ENCODE measurements at places on chromosomes 1 and 21.

GRCh38 chr1:74613894-74614293 is 59.7 kb downstream of the ERICH3 start:
- DNase-seq = no peak

- no peak for DNase-seq
Observed at GRCh38 chr1:106753066-106753465, 303.4 kb upstream of the PRMT6 start.

DNA sequence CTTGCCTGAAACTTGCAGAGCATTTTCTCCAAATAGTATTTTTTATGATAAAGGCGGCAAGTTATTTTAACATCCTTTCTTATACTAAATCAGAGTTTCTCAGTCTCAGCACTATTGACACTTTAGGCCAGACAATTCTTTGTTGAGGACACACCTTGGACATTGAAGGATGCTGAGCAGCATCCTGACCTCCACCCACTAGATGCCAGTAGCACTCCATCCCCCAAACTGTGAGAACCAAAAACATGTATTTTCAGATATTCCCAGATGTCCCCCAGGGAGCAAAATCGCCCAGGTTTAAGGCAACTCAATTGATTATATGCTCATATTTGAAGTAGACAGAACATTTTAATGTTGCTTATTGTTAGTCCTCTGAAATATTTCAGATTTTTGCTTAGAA is 299.4 kb downstream of the ZP4 start:
- DNase-seq = no peak

GRCh38 chr1:204126386-204126785 is 25.5 kb downstream of the ETNK2 start:
- no peak for DNase-seq

- DNase-seq = no peak
Observed at GRCh38 chr1:39757501-39757900, 13.6 kb downstream of the OXCT2 start.

- DNase-seq = no peak
Observed at GRCh38 chr1:25621876-25622275, 5.3 kb downstream of the MAN1C1 start.

GRCh38 chr1:240322943-240323342 is 231.3 kb downstream of the FMN2 start:
- no peak for DNase-seq

GRCh38 chr1:231159963-231160761 is 1.7 kb upstream of the TRIM67 start:
- no peak for DNase-seq

DNA sequence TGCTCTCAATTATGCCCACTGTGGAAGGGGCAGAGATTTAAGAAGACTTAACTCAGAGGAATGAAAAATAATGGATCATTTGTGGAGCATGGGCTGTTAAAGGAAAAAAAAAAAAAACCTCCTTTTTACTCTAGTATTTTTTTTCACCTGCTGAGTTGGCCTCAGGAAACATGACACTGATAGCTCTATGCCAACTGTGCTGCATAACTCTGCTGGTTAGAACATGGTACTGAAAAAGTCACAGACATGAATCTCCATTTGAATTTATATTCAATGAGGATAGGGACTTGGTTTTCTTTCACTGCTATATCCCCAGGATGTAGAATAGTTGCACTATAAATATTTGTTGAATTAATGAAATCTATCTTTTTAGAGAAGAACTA is 86.1 kb upstream of the KIAA0040 start:
- no peak for DNase-seq

DNA sequence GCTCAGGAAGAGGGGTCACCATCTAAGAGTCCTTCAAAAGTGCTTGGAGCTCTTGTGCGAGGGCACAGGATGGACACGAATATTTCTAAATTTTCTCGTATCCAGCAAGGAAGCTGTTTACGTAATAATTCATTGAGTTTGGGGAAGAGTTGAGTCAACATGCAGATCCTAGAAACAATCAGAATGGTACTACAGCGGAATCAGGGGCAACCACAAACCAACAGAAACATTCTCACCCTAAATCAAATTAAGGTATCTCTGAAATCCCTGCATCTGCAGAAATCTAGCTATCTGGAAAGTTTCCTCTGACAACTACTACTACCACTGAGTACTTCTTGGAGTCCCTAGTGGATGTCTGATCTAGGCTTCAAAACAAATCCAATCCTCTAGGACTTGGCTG is 352.4 kb downstream of the LTN1 start:
- no peak for DNase-seq

DNA sequence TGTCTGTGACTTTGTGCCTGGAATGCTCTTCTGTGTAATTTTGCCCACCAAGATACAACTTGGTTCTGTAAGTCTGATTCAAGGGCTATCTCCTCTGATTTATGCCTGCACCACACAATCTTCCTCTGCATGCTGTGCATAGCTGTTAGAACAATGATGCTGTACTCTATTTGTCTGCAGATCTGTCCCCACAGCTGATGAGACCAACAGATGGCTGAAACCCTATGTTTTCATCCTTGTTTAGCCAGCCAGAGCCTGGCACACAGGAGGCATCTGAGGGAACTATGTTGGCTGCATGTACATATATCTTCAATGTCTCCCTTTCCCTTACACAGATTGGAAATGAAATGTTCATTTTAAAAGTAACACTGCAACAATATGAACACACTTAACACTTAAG is 58.0 kb upstream of the ABCA4 start:
- no peak for DNase-seq

GRCh38 chr1:175400766-175401165 is 208.2 kb upstream of the KIAA0040 start:
- no peak for DNase-seq

GRCh38 chr1:27689423-27690173 is 17.6 kb upstream of the IFI6 start:
- DNase-seq = no peak

DNA sequence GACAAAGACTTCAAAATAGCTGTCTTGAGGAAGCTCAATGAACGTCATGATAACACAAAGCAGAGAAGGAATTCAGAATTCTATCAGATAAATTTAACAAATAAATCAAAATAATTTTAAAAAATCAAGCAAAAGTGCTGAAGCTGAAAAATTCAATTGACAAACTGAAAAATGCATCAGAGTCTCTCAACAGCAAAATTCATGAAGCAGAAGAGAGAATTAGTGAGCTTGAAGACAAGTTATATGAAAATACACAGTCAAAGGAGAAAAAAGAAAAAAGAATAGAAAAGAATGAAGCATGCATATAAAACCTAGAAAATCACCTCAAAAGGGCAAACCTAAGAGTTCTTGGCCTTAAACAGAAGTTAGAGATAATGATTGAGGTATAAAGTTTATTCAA is 21.0 kb upstream of the UHMK1 start:
- DNase-seq = no peak

DNA sequence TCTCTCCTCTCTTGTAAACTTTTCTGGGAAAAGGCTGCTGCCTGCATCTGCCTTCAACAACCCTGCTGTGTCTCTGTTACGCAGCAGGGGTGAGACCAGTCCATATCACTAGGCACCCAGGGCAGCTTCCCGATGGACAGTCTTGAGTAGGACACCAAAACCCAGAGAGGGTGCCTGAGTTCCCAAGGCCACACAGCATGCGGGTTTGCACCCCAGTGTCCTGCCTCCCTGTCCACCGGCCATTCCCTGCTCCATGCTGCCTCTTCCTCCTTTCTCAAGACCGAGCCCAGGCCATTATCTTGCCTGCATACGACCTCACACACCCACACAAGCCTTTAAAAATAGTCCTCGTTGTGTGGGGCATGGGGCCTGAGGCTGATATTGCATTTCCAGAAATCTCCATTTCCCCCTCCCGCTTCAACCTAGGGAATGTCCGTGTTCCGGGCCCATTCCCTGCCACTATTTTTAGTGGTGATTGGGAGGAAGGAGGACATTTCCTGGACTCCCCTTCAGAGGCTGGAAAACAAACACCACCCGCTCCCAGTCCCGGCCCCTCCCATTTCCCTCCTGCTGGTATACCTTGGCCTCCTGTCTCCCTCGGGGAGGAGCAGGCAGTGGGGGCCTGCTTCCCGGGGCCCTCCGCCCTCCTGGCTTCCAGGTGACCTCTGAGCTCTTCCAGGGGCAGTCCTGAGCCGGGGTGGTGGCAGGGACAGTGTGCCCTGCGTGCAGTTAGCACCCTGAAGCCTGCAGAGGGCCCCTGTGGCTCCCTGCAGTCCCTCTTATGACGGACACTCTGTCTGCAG is 132.4 kb upstream of the TMEM51 start:
- DNase-seq = no peak

DNA sequence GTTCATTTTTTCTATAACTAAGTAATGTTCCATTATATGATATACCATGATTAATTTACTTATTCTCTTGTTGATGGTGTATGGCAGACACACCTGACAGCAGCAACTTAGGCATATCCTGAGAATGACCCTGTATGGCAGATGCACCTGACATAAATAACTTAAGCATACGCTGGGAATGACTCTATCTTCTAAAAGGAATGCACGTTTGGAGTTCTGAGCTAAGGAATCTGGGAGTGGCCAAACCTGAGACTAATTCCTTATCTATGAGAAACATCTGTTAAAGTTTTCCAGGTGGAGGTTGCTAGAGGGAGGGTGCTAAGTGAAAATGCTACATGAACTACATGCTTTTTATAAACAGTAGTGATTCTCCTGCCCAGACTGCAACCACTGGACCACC is 96.7 kb upstream of the RGS18 start:
- DNase-seq = no peak

DNA sequence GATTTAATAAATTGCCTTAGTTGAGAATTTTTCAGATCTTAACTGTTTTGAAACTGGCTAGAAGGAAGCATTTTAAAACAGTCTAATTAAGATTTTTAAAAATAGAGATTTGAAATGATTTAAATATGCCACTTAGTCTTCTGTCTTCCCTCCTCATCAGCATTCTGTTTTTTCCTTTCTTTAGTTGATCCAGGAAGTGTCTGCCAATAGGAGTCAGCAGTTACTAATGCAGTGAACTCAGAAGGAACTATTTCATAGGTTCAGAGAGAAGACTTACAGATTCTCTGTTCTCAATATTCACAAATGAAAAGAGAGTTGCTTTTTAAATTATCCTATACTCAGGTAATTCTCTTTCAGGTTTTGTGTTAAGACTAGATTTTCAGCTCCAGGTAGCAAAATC is 84.5 kb downstream of the RPS6KC1 start:
- no peak for DNase-seq

GRCh38 chr1:10537082-10537766 is 62.5 kb downstream of the PEX14 start:
- no peak for DNase-seq
